ENCODE measurements at places on chromosomes 12 and 14.

DNA sequence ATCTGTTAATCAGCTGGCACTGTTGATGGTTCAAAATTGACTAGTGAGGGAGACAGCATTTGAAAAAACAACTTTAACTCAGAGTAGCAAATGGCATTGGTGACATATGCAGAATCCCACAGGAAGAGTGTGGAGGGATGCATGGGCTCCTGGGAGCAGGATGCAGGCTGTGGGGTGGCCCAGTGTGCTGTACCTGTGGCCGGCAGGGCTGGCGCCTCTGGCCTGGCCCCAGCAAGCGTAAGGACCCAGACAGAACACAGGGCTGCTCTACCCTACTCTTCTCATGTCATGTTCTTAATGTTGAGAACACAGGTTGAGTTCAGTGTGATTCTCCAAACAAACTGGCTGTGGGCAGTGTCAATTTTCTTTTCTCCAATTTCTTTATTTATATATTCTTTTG is 33.4 kb downstream of the DDX51 start:
- no peak for DNase-seq

- DNase-seq, result no peak
Measured at GRCh38 chr14:61764342-61765122, 2.3 kb downstream of the SNAPC1 start.

DNA sequence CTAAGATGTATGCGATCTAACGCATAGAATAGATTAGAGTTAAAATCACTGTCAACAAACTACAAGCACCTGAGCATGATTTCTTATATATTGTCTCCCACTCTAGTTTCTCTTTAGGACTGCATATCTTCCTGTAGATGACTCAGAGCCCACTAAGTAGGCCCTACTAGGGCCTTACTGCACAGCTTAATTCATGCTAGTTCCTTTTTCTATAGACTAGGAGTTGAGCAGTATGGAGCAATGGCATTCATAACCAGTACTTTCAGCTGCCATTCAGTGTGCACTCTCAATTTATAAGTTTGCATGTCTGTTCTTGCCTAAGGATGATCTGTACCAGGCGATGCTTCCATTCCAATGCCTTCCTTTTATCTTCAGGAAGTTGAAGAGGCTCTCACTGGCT is 103.5 kb downstream of the METTL25 start:
- peak; percentile 11 for DNase-seq

DNA sequence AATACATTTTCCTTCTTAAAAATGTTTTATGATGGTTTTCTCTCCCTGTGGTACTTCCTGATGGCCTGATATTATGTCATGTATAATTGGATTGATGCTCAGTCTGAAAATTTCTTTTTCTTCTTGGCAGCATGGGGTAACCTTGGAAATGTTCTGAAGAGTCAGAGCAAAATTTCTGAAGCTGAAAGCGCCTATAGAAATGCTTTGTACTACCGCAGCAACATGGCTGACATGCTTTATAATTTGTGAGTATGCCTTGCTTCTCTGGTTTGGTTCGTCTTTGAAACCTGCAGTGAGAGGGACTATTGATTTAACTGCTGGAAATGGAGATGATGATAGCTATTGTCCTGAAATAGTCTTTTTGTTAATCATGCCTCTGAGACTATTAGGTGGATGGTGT is 243.6 kb downstream of the TMTC2 start:
- DNase-seq, result no peak

GRCh38 chr12:91913651-91914050 is 232.0 kb downstream of the BTG1 start:
- no peak for DNase-seq

- peak; percentile 33 for DNase-seq
Measured at GRCh38 chr12:113788020-113788856, 177.9 kb downstream of the RBM19 start.

GRCh38 chr14:75247286-75247922 is 31.2 kb upstream of the FOS start:
- DNase-seq, result no peak

DNA sequence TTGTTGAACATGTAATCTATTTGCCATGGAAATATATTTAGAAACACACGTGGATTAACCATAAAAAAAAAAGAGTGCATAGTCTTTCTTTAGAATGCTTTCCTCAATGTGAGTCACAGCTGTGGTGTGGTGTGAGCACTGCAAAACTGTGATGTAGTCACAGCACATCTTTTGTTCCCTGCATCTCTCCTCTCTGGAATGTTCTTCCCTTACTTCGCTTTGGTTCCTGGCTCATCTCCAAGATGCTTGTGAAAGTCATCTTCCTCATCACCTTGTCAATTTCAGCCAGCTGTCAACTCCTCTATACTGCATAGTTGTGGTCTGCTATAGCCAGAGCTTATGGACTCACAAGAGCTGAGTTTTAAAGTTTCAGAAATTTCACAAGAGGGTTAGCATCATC is 60.2 kb downstream of the STAB2 start:
- DNase-seq, result peak; percentile 73

- DNase-seq, result no peak
Measured at GRCh38 chr14:103676881-103677675, 38.2 kb downstream of the XRCC3 start.

GRCh38 chr12:34342048-34342447 is 319.8 kb downstream of the ALG10 start:
- DNase-seq, result no peak

DNA sequence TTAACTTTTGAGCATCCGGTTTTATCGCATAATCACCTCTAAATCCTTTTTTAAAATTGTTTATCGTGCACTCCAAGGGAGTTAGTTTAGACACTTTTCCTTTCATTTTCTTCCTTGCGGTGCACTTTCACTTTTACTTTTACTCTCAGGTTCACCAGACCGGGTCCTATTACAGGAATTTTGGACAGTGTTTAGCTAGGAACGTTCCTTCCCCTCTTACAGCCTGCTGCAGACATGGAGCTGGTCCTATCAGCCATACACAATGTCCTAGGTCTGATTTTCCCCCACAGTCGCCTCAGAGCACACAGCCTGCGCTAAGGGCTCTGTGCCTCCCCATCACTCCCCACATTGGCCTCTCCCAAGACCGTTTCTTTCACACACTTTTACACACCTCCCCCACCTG is 103.9 kb downstream of the ALG10 start:
- no peak for DNase-seq

DNA sequence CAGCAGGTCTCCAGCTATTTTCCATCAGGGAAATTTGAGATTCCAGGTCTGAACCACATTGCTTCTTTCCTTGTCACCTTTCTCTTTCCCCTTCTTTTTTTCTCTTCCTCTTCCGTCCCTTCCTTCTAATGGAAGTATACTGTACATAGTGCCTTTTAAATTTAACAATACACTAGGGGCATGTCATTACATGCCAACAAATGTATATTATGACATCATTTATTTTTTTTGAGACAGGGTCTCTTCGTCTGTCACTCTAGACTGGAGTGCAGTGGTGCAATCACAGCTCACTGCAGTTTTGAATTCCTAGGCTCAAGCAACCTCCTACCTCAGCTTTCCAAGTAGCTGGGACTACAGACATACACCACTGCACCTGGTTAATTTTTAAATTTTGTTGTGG is 148.9 kb downstream of the SUDS3 start:
- DNase-seq, result no peak
